ENCODE measurements at places on chromosomes 13 and 19.

- no peak for DNase-seq
Observed at GRCh38 chr13:101567841-101568240, 115.4 kb downstream of the ITGBL1 start.

DNA sequence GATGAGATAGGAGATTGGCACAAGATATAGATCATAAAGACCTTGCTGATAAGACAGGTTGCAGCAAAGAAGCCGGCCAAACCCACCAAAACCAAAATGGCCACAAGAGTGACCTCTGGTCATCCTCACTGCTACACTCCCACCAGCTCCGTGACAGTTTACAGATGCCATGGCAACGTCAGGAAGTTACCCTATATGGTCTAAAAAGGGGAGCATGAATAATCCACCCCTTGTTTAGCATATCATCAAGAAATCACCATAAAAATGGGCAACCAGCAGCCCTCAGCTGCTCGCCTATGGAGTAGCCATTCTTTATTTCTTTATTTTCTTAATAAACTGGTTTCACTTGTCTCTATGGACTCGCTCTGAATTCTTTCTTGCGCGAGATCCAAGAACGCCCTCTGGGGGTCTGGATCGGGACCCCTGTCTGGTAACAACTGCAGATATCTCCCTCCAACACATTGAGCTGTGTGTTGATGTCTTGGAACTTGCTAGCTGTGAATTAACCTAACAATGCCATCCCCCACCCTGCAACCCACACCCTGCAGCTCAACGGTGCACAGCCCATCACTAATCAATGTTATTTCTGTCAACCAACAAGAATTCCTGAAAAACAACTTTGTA lies 27.1 kb upstream of the GRTP1 start:
- DNase-seq = no peak

- peak; percentile 58 for DNase-seq
Observed at GRCh38 chr19:12140545-12141404, 625 bp upstream of the ZNF20 start.

DNA sequence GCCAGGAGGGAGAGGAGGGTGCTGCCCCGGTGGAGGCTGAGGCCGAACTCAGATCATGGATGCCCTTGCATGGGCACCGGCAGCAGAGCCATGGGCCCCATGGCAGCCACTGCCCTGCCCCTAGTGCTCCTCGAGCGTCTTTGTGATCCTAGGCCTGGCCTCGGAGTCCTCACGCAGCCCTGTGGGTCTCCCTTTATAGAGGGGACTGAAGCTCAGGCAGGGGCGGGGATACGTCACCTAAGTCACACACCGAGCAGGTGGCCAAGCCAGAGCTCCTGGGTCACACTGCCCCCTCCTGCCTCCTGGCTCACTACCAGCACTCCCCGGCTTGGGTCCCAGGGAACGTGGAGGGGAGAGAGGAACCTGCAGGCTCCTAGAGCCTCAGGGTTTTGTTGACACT lies 28.7 kb downstream of the DHX34 start:
- no peak for DNase-seq
